Bronchial epithelial cell (primary cell): ENCODE measurements at places on chromosomes 12 and 14.

GRCh38 chr14:37403626-37404025, 191.4 kb downstream of the FOXA1 start:
- no peak for DNase-seq

DNA sequence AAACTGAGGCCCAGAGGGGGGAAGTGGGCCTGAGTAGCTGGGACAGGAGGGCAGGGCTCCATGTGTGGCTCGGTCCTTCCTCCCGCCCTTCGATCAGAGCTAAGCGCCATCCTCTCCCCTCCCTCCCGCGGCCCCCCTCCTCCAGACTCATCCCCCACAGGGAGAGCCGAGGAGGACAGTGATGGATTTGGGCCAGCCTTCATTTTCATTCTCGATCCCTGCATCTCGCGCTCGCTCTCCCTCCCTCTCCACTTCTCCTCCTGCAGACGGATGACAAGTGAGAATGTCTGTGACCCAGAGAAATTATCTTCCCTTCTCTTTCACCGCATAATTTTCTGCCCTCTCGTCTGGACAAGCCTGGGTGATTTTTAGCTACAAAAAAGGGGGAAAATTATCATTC, 183.3 kb downstream of the RBM19 start:
- no peak for DNase-seq

GRCh38 chr12:25283006-25283405, 32.3 kb upstream of the KRAS start:
- DNase-seq, result no peak

DNA sequence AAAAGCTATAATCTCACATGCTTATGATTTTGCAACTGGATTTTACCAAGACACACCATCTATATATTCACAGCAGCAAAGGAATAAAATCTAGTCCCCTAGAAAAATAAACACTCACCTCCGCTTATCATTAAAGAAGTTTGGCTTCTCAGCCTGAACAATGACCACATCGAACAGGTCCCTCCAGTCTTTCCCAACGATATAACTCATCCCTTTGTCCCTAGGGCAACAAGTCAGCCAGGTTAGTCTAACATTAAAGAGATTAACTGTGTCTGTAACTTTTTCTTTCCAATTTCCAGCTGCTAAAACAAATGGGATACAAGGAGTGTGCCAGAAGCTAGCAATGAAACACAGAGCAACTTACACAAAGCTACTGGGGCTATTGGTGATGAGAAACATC, 48.0 kb downstream of the NT5DC3 start:
- peak; percentile 27 for DNase-seq

- DNase-seq, result no peak
Observed at GRCh38 chr14:68623307-68623706, 169.6 kb downstream of the ZFP36L1 start.

GRCh38 chr14:88533064-88533602, 21.7 kb downstream of the PTPN21 start:
- DNase-seq, result no peak

GRCh38 chr12:108237272-108237671, 101.8 kb downstream of the CMKLR1 start:
- no peak for DNase-seq

GRCh38 chr12:6279631-6280030, 30.9 kb upstream of the PLEKHG6 start:
- DNase-seq, result peak; percentile 34

GRCh38 chr12:23686095-23686494, 263.4 kb downstream of the SOX5 start:
- DNase-seq, result no peak

- DNase-seq, result peak; percentile 55
Observed at GRCh38 chr12:93453633-93454032, 11.9 kb upstream of the UBE2N start.

GRCh38 chr12:92294676-92295440, 149.2 kb upstream of the BTG1 start:
- DNase-seq, result no peak

GRCh38 chr12:66746489-66747201, 67.8 kb upstream of the GRIP1 start:
- no peak for DNase-seq

DNA sequence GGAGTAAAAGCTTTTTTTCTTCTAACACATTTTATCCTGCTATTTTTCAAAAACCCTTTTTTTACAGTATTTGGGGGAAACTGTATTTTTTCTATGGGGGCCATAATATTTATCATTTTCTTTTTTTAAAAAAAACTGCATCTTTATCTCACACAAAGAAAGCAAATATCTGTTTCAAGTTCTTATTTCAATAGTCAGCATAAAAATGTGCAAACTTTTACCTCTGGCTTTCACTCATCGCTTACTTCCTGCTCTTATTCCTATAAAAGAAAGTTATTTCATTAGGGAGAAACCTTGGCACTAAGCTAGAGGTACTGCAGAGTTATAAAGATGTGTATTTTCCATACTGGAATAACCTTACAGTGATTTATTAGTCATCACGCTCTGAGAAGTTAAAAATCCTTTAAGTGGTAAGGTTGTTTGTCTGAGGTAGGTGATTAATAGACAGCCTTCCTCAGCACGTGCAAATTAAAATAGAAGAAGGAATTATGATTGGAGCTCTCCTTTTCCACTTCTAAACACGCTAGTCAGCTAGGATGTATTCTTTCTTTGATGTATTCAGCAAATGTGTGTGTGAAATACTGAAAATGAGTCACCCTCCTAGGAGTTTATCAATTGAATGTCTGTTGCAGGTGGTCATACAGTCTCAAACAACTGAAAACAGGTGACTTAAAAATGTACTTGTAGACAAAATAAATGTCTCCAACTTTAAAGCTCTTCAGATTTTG, 461.0 kb downstream of the GXYLT1 start:
- DNase-seq, result peak; percentile 15

DNA sequence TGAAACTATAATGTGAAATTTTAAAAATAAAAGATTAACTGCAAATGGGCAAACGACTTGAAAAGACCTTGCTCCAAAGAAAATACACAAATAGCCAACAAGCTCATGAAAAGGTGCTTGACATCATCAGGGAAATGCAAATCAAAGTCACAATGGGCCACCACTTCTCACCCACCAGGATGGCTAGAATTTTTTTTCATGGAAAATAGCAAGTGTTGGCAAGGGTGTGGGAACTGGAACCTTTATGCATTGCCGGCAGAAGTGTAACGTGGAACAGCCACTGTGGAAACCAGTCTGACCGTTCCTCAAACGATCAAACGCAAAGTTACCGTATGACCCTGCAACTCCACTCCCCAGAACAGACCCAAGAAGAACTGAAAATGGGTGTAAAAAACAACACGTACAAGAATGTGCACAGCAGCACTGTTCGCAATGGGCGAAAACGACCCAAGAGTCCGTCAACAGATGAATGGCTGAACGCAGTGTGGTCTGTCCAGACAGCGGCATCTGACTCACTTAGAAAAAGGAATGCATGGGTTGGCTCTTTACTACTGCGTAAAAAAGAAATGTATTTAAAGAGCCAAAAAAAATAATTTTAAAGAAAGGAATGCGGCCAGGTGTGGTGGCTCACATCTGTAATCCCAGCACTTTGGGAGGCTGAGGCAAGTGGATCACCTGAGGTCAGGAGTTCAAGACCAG, 40.2 kb downstream of the SCARB1 start:
- no peak for DNase-seq

- no peak for DNase-seq
Observed at GRCh38 chr14:88137327-88137726, 132.4 kb downstream of the GPR65 start.

DNA sequence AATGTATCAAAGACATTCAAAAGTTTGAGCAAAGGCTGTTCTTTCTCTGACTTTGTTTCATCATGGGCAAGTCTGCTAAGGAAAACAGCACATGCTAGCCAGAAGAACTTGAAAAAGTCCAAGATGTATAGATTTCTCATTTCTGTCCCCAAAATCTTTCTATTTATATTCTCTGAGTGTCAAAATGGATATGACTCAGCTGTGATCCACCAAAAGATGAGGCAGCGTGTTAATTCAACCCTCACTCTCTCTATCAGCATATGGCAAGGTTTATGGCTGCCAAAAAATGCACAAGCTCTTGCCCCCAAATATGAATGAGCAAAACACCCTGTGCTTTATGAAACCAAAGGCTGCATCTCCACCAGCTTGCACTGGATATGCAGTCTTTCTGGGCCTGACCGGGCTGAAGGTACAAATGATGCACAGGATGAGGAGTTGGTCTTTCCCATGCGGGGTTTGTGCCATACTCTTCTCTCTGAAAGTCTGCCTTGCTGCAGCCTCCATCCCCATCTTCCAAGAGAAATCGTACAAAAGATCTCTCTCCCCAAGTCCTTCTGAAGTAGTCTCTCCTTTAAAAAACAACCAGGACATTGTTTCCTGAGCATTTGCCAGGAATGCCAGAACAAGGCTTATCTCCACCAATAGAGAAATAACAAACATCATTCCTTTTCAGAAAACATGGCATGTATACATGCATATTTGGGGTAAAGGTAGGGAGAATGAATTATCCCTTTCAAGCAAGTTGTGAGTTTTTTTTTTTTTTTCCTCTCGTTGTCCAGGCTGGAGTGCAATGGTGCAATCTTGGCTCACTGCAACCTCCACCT, 203.4 kb downstream of the TMX1 start:
- no peak for DNase-seq

GRCh38 chr14:67500981-67501380, 12.5 kb upstream of the TMEM229B start:
- peak; percentile 32 for DNase-seq

GRCh38 chr12:5689773-5690172, 255.3 kb downstream of the ANO2 start:
- no peak for DNase-seq

DNA sequence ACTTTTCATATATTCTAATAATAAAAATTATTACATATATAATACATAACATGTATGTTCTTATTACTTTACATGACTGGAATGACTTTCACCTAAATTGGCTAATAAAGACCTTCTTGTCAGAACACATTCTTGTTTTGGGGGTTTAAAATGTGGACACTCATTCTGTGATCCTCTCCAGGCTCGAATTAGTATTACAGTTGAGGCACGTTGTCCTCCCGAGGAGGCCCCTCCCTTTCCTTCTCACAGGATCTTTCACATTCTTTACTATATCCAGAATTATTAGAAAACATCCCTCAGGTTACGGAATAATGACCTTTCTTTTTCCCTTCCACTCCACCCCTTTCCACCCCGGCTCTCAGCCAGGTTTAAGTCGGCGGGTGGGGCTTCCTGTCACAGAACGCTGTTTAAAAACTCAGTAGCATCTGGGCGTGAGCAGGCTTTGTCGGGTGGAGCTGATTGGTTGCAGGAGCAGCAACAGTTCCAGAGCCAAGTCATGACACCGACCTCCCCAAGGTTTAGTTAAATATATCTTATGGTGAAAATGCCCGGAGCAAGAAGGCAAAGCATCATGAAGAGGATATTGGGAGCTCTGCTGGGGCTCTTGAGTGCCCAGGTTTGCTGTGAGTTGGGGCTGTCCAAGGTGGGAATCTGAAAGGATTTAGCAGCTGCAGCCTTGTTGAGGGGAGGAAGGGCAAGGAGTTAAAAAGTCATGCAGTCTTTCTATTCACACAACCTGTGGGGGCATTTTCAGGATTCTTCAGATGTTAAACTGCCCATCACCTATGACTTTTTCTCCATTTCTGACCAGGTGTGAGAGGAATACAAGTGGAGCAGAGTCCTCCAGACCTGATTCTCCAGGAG, 396.7 kb upstream of the OR4E1 start:
- DNase-seq, result peak; percentile 12

DNA sequence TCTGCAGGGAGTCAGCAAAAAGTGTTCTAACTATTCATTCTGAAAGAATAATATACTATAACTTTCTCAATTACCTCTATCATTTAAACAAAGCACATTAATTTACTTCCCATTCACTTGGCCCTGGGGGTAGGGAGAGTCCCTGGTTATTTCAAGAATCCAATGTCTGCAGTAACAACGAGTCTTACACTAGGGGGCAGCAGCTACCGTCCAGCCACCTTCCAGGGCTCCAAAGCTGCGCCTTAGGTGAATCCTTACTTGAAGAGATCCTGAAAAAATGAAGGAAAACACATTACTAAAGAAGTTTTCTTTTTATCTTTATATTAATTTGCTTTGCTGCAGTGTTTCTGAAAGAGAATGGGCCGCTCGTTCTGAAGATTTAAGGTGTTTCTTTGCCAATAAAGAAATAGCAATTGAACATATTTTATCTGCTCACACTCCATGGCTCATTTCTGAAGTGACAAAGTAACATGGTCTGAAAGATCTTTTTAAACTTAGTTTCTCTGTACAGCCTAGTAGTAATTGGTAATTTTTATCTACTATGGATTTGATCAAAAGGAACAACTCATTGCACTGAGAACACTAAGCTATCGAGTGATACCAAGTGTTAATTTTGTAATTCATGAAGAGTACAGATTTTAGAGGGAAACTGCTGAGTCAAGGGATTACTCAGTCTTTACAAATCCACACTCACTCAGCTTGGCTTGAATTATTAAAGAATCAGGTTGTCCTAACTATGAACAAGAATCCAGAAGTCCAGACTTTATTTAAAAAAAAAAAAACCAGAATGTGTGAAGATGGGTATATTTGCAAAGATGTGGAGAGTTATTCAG, 27.6 kb downstream of the BHLHE41 start:
- DNase-seq, result peak; percentile 78

- DNase-seq, result peak; percentile 36
Observed at GRCh38 chr12:67645601-67646000, 2.9 kb upstream of the DYRK2 start.

GRCh38 chr14:84826294-84826693, 703.6 kb upstream of the FLRT2 start:
- DNase-seq, result peak; percentile 61

DNA sequence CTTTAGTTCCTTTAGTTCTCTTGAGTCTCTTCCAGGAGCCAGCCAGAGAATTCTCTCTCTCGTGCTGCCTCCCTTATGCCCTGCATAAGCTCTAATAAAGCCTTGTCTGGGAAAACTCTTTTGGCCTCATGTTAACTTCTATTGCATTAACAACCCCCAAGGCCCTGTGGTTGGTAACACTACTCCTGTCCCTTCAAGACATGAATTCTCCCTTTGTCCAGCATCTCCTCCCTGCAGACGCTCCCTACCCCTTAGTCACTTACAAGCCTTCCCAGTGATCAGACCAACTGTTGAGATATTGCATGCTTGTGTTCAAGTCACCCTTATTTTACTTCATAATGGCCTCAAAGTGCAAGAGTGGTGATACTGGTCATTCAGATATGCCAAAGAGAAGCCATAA, 12.1 kb downstream of the LTBR start:
- no peak for DNase-seq

GRCh38 chr12:130765186-130765659, 49.1 kb upstream of the RIMBP2 start:
- DNase-seq, result peak; percentile 5

GRCh38 chr12:57521525-57522010, 1.1 kb upstream of the MBD6 start:
- peak; percentile 52 for DNase-seq

GRCh38 chr14:102323102-102323501, 3.6 kb downstream of the ZNF839 start:
- peak; percentile 72 for DNase-seq
